Caco-2 (cell line): ENCODE measurements at places on chromosomes 16 and 17.
A peak's percentile ranks its signal among the peaks of the same experiment; 100 is the strongest.

DNA sequence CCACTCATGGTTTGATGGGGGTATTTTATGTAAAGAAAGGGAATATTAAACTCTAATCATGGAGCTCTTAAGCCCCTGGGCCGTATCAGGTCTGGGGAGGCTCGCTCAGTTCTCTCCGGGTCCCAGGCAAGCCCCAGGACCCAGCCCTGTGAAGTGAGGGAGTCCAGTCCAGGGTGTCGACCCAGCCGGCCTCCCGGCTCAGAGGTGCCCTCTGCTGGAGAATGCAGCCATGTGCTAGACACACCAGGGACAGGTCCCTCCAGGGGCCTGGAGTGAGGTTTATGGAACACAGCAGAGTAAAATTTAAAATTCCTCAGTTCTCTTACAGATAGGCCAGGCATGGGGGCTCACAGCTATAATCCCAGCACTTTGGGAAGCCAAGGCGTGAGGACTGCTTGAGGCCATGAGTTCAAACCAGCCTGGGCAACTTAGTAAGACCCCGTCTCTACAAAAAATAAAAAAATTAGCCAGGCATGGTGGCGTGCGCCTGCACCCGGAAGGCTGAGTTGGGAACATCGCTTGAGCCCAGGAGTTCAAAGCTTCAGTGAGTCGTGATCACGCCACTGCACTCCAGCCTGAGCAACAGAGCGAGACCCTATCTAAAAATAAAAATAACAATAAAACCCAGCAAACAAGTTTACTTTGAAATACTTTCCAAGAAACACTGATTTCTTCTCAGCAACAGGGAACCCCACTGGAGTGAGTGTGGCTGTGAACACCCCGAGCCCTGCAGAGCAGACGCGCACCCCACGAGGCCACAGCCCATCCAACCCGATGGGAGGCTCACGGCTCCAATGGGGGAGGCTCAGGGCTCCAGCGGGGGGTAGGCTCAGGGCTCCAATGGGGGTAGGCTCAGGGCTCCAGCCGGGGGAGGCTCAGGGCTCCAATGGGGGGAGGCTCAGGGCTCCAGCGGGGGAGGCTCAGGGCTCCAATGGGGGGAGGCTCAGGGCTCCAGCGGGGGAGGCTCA is 72.2 kb downstream of the ZNF778 start:
- DNase-seq, result peak; percentile 90

GRCh38 chr16:75443298-75443697 is 10.0 kb upstream of the CFDP1 start:
- no peak for DNase-seq

DNA sequence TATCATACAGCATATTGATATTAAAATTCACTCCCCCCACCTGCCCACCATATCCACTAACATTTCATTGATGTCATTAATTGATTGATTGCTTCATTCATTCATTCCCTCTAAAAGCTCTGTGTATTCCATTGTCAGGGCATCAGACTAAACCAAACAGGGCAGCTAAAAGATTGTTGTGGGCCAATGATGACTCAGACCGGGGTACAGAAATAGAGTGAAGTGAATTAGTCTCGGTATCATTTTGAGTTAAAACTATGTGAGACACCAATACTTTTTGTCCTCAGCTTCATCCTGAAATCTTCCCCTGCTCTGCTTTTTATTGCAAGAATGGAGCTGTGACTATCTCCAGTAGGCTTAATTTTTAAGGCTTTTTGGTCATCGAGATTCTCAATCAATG is 868.3 kb downstream of the CDH11 start:
- DNase-seq, result no peak

GRCh38 chr16:26688105-26688504 is 378.6 kb upstream of the C16orf82 start:
- no peak for DNase-seq

GRCh38 chr17:5344914-5345313 is 62.8 kb downstream of the RABEP1 start:
- DNase-seq, result no peak
